ENCODE measurements at places on chromosomes 7 and 10.

DNA sequence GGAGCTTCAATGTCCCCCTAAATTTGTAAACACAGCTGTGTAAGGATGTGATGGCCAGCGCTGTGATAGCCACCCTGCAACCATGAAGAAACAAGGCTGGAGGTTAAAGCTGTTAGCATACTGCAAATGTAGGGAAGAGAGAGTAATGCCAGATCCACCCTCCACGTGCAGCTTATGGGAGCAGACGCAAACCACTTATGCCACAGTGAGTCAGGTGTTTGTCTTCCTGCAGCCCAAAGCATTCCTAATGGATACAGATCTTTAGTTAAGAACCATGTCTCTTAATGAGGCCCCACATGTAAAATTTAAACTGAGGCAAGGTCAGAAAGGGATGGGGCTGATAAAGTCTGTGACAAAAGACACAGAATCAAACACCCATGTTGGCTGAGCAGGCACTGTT is 13.6 kb upstream of the MYL7 start:
- DNase-seq: no peak

GRCh38 chr10:77563638-77564270 is 73.9 kb downstream of the KCNMA1 start:
- no peak for DNase-seq

DNA sequence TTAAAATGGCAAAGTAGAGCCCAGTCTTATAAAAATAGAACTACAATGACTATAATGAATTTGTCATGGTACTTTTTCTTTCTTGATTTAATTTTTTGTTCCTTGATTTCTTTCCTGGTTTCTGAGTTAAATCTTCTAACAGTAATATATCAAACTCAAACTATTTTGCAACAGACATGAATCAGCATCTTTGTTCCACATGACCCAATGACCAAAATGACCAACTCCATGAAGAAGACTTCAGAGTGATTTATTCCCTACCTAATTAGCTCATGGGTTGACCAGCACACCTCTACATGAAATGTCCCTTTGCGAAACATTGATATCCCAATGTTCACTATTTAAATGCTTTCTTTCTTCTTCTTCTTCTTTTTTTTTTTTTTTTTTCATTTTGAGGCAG is 30.9 kb downstream of the NMT2 start:
- DNase-seq: no peak

DNA sequence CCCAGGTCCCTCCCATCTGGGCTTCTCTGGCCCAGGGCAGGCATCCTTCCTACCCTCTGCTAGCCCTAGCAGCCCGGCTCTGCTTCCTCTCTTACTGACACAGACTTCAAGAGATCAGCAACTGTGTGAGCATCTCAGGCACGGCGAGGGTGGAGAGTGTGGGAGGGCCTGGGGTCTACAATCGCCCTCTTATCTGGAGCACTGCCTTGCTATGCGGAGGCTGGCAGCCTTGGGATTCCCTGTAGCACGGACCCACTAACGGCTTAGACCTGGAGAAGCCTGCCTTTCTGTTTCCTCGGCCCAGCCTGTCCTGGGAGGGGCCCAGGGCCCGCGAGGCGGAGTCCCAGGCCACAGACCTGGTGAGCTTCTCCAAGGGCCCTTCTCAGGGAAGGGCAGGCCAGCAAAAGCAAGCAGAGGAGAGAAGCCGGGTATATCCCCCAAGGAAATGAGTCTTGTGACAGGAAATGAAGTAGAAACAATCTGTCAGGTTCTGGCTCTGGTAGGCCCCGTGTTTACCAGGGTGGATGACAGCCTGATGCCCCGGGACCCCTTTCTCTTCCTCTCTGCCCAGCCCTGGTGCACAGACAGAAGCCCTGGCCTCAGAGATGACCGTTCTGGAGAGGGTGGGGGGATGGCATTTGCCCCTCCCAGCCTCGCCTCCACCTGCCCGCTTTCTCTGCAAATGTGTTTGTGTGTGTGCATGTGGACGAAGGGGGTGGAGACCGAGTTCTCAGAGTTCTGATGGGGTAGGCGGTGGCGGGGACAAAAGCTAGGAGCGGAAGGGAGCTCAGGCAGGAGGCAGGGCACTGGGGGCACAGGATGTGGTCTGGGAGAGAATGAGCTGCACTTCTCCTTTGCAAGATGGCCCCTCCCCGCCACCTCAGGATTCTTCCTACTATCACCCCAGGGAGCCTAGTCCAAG is 2.5 kb downstream of the LRCH4 start:
- DNase-seq: peak; percentile 90

GRCh38 chr10:71873582-71874211 is 22.6 kb upstream of the PSAP start:
- DNase-seq: no peak
